ENCODE measurements at places on chromosomes 1 and 21.

- peak; percentile 85 for DNase-seq
These were observed at the start of gene DPH5 for GRCh38 chr1:101025657-101026429. TSS of gene DPH5 (minus strand) at chr1:101025784. CDS start at chr1:101025443, 341 bp downstream.

DNA sequence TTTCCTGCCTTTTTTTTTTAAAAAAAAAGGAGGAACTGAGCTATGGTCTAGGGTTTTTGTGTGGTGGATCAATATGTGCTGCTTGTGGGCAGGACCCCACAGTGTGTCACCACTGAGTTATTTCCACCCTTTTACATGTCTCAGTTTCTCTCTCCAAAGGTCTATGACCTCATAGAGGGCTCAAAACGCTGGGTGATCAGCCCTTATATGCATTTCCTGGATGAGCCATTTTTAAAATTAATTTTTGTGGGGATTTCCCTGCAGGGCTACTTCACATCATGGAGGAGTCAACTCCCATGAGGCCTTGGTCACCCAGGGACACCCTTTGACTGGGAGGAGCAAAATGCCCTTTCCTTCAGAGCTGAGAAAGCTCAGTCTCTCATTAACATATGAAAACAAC is 20.7 kb upstream of the HAO2 start:
- no peak for DNase-seq

- DNase-seq, result no peak
These were observed 353.2 kb downstream of the PTBP2 start for GRCh38 chr1:97074771-97075170.

- no peak for DNase-seq
These were observed 114.2 kb downstream of the BCAR3 start for GRCh38 chr1:93567255-93567918.

GRCh38 chr21:34625030-34625593 is 10.2 kb upstream of the RCAN1 start:
- DNase-seq, result no peak

DNA sequence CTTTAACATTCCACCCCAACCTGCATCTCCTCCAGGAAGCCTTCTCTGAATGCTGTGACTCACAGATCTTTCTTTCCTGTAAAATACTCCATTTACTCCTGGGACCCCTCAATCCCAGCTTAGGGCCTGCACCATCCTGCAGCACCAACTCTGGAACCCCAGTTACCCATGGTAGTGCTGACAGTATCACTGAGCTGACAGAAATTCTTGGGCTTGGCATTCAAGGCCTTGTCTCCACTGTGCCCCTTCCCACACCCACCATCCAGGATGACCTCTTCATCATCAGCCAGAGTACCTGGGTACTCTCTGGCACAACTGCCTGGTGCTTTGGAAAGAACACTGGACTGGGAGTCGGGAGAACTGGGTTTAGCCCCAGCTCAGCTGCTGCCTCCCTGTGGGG is 8.3 kb downstream of the CYB5RL start:
- DNase-seq, result no peak

- DNase-seq, result no peak
These were observed 5.7 kb upstream of the MOB3C start for GRCh38 chr1:46622344-46622743.

- DNase-seq, result no peak
These were observed 40.6 kb upstream of the RABGAP1L start for GRCh38 chr1:174118751-174119150.

- DNase-seq, result no peak
These were observed 49.7 kb downstream of the DMRTA2 start for GRCh38 chr1:50373532-50373931.

- no peak for DNase-seq
These were observed 9.0 kb upstream of the CSRP1 start for GRCh38 chr1:201515895-201516294.

GRCh38 chr1:174998569-174999215 is 1.1 kb upstream of the CACYBP start:
- DNase-seq, result peak; percentile 12

DNA sequence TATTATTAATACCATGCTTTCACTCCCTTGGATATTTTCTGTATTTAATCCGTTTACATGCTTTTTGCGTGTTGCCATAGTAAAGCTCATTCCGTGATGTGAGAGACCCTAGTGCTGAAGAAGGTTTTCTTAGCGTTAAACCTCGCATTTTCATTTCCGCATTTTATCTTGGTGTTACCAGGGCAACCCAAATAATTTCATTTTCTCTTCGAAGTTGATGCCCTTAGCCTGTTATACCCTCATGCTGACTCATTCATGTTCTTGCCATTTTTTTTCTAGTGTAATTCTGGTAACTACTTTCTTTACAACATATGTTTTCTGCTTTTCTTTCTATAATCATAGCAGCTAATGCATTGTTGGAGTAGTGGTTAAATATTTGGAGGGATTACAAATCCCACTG is 37.2 kb downstream of the LRRC8C start:
- no peak for DNase-seq

DNA sequence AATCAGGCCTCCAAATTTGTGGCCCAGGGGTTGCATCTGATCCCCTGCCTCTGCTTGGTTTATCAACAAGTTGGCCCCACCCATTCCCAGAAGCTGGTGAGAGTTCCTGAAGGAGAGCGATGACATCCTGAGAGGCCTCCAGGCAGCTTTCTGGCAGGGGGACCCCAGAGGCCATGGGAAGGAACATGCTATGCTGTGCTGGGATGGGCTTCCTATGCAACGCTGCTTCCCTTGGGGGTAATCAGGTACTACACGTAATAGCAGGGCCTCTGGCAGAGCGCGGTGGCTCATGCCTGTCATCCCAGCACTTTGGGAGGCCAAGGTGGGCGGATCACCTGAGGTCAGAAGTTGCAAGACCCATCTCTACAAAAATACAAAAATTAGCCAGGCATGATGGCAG is 8.4 kb upstream of the MTF1 start:
- no peak for DNase-seq

DNA sequence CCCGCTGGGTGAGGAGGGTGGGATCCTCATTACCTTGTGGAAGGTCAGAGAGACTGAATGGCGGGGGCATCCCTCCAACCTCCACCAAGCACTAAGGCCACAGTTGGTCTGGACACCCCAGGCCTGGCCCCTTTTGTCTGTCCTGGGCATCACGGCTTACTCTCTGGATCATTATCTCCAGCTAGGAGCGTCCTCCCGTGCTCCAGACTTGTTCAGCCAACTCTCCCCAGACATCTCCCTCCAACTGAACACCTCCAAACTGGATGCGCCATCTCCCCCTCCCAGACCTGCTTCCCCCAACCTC is 7.3 kb upstream of the GJB5 start:
- no peak for DNase-seq

GRCh38 chr1:12049616-12050015 is 13.5 kb upstream of the TNFRSF8 start:
- DNase-seq, result no peak

DNA sequence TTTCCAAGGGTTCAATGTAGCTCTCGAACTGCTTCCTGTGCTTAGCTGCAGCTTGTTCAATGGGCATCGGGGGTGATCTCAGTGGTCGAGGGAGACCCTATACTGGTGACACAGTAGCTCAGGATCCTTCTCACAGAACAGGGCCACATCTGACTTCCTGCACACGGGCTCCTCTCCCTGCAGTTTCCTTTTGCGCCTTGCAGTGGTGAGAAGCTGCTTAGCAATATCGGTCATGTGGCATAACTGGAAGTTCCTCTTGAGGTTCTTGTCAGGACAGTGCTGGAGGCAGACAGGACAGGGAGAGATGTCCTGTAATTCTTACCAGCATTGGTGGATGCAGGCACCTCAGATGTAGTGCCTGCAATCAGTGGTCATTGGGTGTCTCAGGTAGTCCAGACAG is 140.5 kb upstream of the MAP1LC3C start:
- no peak for DNase-seq

DNA sequence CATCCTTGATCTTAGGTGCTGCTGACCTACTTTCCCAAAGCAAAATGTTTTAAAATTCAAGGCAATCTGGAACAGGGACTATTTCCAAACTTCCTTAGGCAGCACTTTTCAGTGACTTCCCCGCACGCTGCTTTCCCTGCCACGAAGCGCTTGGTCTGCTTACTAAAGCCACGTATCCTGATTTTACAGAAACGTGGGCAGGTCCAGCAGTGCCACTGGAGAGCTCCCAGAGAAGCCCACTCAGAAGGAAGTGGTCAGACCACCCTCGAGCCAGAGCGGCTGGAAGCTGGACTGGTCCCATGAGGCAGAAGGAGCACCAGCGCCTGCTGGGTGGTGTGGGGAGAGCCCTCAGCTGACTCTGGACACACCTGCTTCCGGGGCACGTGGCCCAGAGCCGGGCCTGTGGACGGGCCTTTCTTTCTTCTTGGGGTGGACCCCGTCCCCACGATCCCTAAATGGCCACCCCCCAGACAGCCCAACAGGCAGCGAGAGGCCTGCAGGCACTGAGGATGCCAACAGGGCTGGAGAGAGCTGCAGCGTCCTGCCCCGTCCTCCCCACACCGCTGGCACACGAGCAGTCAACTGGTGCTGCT is 23.2 kb downstream of the PTTG1IP start:
- DNase-seq, result no peak

GRCh38 chr1:67977756-67978155 is 72.7 kb downstream of the DIRAS3 start:
- DNase-seq, result no peak

- DNase-seq, result no peak
These were observed 75.2 kb downstream of the PAX7 start for GRCh38 chr1:18705811-18706210.

DNA sequence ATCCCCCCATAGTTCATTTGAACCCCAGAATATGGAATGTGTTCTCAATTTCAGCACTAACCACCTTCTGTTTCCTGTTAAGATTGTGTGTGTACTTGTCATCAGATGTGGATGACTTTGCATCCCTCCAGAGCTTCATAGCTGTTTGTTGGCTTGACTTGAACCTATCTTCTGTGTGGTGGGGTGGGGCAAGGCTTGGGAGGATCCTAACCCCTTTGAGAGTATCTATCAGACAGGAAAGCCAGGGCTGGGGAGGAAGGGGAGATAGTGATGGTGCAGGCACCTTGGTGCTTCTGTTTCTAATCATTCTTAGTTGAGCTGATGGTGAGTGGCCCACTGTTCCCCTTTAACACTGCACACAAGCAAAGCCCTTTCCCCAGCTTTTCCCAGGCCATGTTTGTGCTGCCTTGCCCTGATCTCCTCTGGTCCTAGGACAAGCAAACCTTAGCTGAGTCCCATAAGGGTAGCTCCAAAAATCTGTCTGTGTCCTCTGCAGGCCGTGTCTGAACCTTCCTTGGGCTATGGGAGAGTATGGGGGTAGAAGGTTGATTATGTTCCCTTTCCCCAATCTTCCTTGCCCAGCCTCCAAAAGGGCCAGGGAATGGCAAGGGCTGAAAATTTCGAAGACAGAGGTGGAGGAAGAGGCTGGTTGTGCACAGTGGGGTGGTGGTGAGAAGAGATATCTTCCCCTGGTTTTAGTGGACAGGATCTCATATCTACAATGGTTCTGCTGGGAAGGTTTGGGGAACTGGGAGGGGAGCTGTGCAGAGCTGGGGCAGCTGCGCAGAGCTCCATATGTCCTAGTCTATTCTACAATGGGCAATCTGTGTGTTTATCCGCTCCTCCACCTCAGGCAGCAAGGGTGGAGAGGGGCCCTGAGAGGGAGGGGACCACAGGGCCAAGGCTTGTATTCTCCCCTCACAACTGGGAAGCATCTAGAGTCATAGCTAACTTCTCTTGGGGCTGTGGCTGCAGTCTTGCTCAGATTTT is 1.4 kb downstream of the NHLH1 start:
- DNase-seq, result no peak

DNA sequence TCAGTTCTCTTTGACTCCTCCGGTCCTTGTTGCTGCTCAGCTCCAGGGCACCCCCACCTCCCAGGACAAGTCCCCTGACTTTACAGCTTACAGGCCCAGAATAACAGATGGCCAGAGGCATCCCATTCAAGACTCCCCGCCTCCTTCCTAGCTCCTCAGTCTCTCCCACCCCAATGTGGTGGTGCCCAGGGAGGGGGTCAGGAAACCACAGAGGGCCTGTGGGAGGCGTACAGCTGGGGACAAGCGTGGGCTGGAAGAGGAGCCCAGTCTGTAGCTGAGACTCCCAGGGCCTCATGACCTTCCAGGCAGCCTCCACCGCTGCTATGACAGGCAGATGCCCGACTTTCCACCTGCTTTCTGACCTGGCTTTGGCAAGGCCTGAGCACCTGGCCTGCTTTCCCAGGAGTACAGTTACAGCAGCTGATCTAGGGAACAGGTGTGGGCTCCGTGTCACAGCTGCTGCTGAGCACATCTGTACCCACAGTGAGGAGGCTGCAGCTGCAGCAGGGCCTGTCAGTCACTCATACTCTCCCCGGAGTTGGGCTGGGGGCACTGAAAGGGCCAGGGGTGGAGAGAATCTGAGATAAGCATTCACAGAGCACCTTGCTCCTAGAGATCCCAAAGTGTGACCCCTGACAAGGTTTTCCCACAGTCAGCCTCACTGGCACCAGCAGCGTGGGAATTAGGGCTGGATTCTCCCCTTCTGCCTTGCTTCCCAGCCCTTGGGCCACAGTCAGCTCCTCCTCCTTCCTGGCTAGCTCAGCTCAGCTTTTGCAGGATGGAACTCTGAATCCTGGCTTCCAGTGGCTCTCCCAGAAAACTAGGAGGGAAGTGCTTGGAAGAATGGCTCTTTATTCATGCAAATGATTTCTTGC is 7.1 kb upstream of the NAV1 start:
- no peak for DNase-seq

- DNase-seq, result no peak
These were observed 128.5 kb upstream of the GALNT2 start for GRCh38 chr1:229938551-229938950.

GRCh38 chr1:147201786-147202185 is 23.4 kb downstream of the FMO5 start:
- no peak for DNase-seq

DNA sequence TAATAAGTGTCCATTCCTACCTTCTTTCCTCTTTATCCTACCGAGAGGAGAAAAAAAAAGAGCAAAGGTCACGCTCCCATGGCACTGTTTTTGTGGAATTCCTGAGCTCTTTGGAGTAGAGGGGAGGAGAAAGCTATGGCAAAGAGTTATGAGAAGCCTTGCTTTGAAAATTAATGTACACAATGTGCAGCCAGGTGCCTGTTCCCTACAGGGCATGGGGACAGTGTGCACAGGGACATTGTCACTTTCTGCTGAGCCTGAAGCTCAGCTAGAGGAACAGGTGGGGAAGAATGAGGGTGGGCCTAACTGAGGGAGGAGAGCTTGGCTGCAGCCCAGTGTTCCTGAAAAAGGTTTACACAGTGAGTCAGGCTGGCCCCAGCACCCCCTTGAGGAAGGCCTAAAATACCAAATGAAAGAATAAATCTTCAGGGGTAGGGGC is 66.1 kb downstream of the PLXNA2 start:
- DNase-seq, result no peak

- no peak for DNase-seq
These were observed 16.6 kb downstream of the UTP11 start for GRCh38 chr1:38029081-38029681.

All from stimulated activated CD8-positive, alpha-beta memory T cell treated with anti-CD3 and anti-CD28 coated beads, Interleukin-15, amount 100 ng/mL, for 4 hours (primary cell).